ENCODE measurements at places on chromosomes 2 and 18.

DNA sequence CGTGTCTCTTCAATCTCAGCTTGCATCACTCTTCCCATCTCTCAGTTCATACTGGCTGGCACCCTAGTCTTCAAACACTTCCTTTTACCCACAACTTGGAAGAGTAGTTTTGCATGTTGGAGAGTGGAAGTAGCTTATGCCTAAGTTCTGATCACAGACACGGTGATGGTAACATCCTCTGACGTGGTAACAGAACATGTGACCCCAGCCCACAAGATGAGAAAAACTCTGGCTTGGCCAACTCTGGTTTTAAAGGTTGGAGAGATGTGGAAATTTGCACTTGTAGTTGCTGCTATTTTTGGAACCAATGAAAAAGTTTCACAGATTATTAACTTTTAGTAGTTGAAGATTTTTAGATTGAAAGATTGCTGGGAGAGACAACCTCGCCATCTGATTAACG is 155.4 kb upstream of the SLC35G4 start:
- no peak for DNase-seq

DNA sequence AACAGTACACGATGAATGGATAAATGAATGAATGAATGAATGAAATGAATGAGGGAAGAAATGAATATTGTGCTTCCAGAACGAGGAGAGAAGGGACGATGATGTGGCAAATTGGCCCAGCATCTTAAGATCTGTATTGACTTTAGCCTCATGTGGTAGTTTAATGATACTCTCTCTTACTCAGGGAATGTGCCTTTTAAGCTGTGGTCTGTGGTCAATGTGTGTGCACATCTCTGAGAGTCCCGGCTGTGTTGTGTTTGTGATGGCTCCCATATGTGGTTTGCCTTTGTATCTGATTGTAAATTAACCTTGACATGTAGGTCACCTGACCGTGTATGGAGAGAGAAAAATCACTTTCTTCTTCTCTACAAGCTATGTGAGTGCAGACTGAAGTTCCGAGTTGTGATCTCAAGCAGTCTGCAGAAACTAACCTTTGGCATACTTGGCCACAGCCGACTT is 91.2 kb downstream of the NEDD4L start:
- DNase-seq: no peak

GRCh38 chr18:28855524-28855923 is 678.6 kb upstream of the CDH2 start:
- DNase-seq: no peak

DNA sequence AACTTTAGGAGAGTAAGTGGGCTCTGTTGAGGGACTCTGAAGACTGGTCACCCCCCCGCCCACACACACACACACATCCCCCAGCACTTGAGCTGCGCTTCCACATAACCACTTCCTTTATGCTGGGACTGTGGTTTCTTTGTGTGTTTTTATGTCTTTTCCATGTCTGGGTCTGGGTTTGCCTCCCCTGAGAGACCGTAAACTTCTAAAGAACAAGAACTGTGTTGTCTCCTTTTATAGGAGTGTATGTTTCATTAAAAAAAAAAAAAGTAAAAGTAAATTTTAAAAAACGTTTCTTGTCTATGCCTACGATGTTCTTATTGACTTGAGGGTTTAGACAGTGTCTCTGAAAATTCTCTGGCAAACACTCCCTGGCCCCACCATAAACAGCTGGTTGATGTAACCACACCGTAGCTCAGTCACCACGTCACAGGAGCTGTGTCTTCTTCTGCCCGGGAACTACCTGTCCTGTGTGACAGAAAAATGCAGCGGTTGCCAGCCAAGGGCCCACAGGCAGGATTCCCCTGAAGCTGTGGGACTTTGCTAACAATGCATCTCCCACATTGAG is 68.0 kb downstream of the KLHL29 start:
- no peak for DNase-seq

DNA sequence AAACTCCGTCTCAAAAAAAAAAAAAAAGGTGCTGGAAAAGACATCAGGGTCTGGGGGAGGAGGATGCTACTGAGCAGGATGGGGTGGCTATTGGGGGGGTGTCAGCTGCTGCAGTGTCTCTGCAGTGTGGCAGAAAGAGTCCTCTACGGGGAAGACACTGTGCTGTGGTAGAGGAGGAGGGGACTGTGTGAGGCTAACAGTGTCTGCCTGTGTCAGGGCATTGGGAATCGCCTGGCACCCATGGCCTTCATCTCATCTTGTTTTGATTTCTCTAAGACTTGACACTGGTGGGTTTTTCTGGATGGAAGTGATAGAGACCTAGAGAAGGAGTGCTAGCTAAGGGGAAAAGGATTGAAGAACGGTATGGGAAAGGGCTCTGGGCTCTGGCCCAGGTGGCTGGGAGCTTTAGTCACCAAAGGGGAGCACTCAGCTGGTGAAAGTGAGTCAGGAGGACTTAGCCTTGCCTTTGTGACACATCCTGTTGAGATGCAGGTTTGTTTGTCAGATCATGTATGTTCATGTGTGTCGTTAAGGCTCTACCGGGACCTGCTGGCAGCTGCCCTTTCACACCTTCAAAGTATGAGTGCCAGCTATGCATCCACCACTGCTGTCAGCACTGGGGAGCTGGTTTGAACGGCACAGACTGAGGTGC is 58.0 kb downstream of the FARP2 start:
- DNase-seq: no peak
